Ascending aorta (tissue), 2 donors: ENCODE measurements at places on chromosomes 16 and 17.

GRCh38 chr17:81926451-81927151, 934 bp downstream of the MAFG start:
- peak; percentile 89 for DNase-seq

DNA sequence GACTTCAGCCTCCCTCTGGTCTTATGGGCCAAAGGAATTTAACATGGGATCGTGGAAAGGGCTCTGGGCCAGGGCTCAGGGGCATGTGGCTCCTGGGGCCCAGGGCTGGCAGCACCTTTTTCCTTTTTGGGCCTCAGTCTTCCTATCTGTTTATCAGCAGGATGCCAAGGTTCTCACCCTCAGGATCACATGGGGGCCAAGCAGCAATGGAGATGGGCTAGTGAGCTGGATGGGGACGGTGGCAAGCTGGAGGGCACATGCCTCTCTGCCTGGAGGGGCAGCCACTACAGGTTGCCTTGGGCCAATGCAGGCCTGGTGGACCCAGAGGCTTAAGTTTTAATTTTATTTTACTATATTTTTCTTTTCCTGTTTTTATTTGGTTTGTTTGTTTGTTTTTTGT, 95.4 kb downstream of the CYLD start:
- DNase-seq: no peak

- no peak for DNase-seq
Observed at GRCh38 chr16:85446951-85447692, 166.0 kb upstream of the GSE1 start.

GRCh38 chr17:9868552-9868951, 36.5 kb downstream of the RCVRN start:
- peak; percentile 7 for DNase-seq

DNA sequence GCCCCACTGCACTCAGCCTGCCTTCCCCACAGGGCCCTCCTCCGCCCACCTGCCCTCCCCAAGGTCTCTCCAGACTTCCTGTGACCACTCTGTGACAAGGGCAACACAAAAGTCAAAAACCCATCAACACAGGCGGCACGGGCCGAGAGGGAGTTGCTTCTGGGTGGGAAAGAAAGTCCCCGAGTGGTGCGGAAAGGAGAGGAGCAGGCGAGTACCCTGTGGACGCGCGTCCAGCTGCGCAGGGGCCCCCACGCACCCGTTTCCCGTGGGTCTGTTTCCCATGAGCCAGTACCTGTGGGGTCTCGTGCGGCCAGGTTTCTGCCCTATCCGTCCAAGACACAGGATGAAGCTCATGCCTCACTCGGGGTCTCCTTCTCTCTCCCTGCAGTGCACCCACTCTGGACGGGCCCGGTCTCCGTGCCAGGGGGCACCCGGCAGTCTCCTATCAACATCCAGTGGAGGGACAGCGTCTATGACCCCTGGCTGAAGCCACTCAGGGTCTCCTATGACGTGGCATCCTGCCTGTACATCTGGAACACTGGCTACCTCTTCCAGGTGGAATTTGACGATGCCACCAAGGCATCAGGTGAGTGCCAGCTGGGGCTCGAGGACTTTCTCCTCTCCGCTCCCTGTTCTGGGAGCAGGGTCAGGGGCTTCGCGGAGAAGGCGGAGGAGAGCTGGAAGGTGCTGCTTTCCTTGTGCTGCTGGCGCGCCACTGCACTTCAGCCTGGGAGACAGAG, 12.2 kb downstream of the CD2BP2 start:
- no peak for DNase-seq

DNA sequence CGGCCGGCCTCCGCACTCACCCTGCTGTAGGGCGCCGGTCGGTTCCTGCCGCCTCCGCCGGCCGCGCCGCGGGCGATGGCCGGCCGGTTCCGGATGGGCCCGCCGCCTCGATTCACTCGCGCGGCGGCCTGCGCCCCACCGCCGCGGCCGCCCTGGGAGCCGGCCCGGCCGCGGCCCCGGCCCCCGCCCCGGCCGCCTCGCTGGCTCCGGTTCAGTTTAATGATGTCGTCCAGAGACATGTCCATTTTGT, 158 bp downstream of the ALYREF start:
- DNase-seq: no peak

DNA sequence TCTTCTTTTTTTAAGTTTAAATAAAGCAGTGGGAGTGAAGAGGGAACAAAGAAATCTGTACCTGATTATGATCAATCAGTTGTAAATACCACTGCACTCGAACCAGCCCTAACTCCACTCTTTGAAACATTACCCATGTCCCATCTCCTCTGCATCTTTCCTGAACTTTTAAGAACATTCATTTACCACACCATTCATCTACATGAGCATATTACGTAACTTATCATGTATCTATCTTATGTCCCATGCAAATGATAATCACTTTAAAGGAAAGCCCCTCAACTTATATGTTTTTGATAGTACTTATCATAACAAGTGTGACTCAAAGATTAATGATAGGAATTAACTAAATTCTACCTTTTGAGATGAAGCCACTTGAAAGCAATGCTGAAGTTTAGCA, 10.7 kb upstream of the BRIP1 start:
- no peak for DNase-seq

DNA sequence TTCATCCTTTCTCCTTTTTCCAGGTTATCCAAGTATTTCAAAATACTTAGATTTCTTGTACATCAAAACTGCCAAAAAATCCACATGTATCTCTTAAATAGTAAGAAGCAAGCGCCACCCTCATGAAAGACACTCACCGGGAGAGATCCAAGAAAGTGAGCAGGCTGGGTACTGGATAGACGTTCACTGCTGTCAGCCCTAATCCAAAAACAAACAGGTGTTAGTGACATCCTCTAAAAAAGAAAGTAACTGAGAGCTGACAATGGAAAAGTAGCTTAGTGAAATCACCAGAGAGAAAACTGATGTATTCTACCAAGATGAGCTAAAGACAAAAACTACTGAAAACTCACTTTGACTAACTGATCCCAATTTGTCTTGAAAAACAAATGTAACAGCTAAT, 46.1 kb downstream of the MARVELD3 start:
- no peak for DNase-seq

DNA sequence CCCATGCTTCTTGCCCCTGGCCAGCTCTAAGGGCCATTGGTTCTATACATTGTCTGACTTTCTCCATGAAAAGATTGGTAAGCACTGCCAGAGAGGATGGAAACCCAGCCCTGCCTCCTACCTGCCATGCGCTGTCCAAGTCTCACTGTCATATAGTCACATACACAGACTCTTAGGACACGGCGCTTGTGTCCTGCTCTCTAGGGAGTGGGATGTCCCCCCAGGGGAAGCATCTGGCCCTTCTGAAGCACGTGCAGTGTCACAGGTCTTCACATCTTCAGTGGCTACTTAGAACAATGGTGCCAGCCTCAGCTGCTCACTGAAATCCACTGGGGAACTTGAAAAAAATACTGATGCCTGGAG, 38.7 kb downstream of the MYO18A start:
- no peak for DNase-seq

- DNase-seq: no peak
Observed at GRCh38 chr17:72733619-72734282, 358.7 kb downstream of the SLC39A11 start.

- no peak for DNase-seq
Observed at GRCh38 chr17:77375108-77375916, 234.5 kb downstream of the SEC14L1 start.

- DNase-seq: no peak
Observed at GRCh38 chr16:877242-878071, 76.9 kb upstream of the GNG13 start.

DNA sequence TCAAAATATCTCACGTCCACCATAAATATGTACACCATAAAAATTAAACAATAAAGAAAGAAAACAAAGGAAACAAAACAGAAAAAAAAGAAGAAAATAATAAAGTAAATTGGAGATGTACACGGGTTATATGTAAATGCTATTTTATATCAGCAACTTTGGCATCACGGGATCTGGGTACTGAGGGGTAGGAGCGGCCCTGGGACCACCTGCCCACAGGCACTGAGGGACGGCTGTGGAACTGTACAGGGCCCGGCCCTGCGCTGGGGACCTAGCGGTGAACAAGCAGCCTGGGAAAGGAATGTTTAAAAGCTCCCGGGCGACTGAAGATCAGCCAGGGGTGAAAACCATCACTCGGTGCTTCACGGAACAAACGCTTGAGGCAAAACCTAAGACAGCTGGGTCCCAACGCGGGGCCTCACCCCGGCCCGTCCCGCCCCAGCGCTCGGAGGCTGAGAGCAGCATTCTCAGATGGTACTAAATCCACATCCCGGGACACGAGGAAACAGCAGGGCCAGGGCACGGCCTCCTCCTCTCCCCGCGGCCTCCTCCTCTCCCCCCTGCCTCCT, 31.2 kb downstream of the NXN start:
- DNase-seq: no peak

GRCh38 chr17:19905502-19905901, 37.8 kb upstream of the ULK2 start:
- DNase-seq: no peak

DNA sequence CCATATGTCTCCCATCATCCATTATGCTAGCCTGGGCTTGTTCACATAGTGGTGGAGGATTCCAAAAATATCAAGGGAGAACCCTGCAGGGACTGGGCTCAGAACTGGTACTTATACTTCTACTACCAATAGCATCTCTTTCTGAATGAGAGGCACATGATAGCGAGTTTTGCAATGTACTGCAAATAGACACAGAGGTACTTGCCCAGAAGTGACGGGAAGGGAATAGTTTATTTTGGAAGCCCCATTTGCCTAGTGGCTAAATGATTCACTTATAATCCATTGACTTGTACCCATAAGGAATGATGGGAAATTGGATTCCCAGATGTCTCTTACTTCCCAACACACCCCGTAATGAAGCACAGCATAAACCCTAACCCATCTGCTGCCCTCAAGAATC, 124.8 kb upstream of the ERCC4 start:
- DNase-seq: peak; percentile 68

DNA sequence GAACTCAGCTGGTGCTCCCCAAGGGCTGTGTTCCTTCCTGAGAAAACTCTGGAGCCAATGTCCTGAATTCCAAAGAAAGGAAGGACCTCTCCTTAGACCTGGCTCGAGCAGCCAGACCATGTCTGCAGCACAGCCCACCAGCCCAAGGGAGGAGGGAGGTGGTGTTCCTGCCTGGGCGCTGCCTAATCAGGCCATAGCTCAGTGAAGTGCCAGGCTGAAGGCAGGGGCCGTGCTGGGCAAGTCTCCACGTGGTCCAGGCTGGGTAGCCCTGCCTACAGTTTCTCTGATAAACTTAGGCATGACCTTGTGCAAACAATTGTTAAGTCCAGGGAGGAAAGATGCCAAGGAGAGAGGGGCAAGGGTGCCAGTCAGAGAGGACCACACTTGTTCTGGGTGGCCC, 76.8 kb downstream of the MPRIP start:
- DNase-seq: no peak

DNA sequence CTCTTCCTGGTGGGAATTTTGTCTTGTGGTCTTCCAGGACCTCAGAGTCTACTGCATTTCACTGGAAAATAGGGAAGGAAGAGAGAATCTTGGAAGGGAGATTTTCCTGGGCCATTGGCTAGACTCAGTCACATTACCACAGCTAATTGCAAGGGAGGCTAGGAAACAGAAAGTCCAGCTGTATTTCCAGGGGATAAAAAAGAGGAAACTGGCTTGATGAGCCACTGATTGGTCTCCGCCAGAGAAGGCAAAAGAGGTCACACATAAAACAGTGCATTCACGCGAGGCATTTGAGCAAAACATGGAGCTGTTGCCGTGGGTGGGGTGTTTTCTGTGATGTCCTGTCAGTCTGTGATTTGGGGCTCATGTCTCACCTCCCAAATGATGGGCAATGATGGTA, 345.3 kb downstream of the FOXL1 start:
- DNase-seq: no peak

- DNase-seq: no peak
Observed at GRCh38 chr17:78378225-78379130, at the start of gene PGS1. PGS1 (plus strand) TSS chr17:78378649; CDS start chr17:78378666, 17 bp downstream.

DNA sequence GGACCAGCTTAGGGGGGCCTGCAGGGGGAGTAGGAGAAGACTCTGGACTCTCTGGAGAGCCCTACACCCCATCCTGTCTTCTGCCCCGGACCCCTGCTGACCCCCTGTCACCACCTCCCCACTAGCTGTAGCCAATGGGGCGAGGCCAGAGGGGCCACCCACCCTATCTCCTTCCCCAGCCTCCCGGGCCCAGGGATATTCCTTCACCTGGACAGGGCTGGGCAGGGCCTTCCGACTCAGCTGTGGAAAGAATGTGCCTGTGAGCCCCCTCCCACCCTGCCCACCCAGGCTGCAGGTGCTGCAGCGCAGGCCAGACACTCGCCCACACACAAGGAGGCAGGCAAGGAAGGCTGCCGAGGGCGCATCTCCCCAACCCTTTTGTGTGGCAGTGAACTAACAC, 23.0 kb downstream of the TSPOAP1 start:
- no peak for DNase-seq

- DNase-seq: no peak
Observed at GRCh38 chr17:5238333-5238732, 3.7 kb upstream of the SCIMP start.

GRCh38 chr16:78446992-78447563, 347.6 kb downstream of the WWOX start:
- no peak for DNase-seq

GRCh38 chr17:1480747-1481465, 11.6 kb downstream of the MYO1C start:
- no peak for DNase-seq

DNA sequence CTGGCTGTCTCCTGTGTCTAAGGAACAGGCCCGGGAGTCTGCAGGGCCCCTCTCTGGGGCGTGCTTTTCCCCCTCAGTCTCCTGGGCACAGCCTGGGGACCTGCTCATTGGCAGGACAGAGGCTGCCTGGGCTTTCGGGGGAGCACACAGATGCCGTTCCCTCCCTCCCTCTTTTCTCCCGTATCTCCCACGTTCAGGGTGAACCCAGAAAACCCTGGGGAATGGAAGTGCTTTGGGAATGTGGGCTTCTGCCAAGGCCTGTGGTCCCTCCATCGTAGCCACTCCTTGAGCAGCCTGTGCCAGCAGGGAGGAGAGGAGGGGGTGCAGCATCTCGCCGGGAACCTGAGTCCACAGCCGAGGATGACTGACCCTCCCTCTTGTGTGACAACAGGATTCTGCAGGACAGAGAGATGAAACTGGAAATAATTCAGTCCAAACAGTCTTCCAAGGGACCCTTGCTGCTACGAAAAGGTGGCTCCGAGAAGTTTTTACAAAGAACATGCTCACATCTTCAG, 52.0 kb downstream of the RNF213 start:
- no peak for DNase-seq

DNA sequence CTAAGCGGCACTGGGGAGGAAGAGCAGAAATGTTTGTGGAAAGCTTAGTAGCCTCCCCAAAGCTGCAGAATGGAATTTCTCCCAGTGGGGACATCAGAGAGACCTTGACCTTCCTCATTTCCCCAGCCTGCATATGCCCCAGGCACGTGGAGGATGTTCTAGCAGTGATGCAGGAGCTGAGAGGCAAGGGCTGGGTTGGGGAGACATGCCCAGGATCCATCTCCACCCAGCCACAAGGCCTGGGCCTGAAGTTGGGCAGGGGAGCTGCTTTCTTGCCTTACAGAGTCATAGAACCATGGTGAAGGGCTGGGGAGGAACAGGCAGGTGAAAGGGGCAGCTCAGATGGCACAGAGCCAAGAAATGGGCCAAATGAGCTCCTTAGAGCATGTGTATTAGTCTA, 104.0 kb downstream of the TMEM132E start:
- DNase-seq: no peak

GRCh38 chr17:32264823-32265191, 825 bp upstream of the RHBDL3 start:
- DNase-seq: no peak
